ENCODE measurements at places on chromosomes 6 and 20.

DNA sequence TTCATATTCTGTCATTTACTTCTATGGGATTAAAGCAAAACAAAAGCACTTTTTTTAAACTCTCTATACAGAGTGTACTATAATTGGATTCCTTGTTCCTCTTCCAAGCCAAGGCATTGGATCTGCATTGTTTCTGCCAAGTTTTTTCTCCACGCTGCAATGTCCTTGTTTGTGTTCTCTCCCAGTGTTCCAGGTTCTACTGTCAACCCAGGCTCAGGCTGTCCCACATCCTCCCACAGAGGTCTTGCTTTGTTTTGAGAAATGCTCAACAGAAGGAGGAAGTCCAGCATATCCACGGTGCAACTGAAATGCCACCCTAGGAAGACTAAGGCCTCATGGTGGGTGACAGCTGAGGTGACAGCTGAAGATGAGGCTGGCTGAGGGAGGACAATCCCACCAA is 287.1 kb upstream of the PRDM1 start:
- DNase-seq = no peak

DNA sequence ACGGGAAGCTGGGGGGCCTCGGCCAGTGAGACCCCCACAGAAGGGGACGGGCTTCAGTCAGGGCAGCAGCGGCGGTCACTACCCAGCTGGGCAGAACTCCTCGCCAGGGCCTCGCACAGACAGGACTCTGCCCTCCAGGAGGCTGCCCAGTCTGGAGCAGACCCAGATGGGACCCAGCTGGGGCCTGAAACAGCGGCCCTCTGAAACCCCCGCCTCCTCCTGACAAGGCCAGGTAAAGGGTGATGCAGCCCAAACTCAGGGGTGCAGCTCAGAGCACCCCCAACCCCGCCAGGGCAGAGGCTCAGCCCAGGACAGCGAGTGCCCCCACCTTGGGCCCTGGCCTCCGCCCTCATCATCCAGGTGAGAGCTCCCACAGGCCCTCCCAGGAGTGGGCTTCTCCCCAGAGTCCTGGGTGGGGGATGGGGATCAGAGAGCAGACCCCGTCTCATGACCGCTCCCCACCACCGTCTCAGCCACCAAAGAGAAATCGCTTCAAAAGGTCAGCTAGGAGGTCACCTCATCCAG is 2.2 kb downstream of the EEF1A2 start:
- no peak for DNase-seq

GRCh38 chr6:5103250-5103649 is 18.1 kb downstream of the PPP1R3G start:
- DNase-seq = no peak

DNA sequence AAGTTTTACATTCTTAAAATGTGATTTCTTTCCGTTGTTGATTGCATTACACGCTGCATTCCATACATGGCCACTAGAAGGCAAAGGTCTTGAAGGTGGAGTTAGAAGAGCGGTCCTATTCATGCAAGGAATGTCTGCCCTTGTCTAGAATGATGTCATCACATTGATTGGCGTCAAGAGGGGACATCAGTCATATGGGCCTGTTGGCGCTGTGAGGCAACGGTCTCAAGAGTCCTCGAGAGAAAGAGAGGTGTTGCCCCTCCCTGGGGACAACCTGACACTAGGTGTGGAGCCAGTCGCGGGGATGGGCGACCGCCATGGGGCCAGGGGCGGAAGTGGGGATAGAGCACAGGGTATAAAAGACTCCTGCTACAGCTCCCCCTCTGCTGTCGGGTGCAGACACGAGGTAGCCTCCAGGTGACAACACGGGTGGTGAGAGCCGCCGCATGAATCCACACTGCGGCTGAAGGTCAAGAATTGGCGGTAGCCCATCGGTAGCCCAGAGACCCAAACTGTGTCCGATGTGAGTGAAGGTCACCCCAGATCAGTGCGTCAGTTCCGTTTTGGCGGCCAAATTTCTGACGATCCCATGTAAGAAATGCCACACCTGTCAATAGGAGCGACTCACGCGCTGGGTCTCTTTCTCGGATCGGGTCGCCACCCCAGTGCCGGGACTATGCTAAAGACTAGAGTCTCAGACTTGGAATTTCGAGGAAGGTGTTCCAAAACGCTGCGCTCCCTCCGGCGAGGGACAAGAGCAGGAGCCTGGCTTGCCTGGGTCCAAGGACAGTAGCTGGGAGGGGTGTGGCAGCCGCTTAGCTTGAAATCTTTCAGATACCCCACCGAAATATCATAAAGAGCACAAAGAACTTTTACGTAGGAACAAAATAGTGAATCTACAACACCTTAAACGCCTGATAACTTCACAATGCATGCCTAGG is 93.2 kb upstream of the ZNF184 start:
- peak; percentile 26 for DNase-seq

GRCh38 chr6:155224618-155225017 is 39.2 kb upstream of the CLDN20 start:
- peak; percentile 39 for DNase-seq

DNA sequence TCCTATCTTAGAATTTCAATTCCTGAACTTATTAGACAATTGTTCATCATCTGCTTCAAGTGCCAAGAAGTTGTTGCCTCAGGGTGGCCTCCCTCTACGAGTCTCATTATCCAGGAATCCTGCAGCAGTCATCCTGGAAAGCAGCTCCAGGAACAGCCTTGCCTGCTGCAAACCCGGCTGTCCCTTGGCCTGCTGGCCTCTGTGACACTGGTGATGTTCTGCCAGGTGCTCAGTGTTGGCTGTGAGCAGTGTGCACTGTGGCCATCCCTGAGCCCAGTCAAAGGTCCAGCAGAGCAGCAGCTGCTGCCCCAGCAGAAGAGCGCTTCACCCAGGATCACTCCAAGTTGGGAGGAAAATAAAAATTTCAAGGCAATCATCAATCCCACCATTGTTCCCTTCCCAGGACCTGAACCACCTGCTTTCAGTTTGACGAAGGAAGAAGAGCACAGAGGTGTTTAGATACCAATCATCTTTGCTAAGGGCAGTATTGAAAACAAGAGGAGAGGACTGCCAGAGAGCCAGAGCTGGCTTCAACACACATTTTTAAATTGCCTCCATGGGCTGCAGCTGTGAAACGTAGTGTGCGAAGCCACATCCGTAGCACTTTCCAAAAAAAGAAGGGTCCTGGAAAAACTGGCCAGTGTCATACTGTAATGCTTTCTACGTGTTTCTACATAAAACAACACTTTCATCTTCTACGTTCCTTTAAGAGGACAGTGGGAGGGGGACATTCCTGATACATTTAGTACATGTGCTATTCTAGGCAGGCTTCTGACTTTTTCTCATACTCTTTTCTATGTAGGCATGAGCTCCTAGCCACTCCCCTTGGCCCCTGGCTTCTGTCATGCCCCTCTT is 7.2 kb upstream of the FAM50B start:
- DNase-seq = no peak

- peak; percentile 13 for DNase-seq
Measured at GRCh38 chr20:10848810-10849370, 175.1 kb upstream of the JAG1 start.

GRCh38 chr6:100230953-100231316 is 233.8 kb downstream of the SIM1 start:
- DNase-seq = peak; percentile 76

DNA sequence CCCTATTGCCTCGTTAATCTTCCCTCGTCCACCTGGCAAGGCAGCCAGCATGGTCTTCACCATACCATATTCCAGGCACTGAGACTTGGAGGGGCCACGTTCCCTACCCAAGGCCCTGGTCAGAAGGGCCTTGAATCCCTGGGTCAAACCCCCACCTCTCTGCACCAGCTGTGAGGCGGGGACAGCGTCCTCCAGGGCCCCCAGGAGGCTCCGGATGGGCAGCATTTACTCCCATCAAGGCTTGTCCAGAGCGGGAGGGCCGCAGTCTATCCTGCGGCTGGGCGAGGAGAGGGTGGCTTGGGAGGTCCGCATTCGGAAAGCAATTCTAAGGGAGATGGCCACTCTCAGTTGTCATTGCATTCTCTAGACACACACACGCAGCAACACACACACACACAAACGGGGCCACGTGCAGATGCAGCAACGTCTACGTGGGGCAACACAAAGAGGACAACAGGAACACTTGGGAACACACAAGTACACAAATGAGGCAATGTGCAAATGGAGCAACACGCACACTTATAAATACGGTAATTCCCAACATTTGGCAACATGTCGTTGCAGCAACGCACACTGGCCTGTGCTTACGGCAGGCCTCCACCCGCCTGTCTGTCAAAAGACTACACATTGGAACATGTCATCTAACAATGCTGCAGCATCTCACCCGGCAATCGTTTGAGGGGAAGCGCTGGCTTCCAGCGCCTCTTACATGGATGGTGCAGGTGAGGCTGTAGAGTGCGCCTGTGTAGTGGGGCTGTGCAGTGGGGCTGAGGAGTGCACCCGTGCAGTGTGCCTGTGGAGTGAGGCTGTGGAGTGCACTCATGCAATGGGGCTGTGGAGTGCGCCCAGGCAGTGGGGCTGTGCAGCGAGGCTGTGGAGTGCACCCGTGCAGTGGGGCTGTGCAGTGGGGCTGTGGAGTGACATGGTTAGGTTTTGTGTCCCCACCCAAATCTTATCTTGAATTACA is 12.9 kb upstream of the NTSR1 start:
- DNase-seq = no peak

DNA sequence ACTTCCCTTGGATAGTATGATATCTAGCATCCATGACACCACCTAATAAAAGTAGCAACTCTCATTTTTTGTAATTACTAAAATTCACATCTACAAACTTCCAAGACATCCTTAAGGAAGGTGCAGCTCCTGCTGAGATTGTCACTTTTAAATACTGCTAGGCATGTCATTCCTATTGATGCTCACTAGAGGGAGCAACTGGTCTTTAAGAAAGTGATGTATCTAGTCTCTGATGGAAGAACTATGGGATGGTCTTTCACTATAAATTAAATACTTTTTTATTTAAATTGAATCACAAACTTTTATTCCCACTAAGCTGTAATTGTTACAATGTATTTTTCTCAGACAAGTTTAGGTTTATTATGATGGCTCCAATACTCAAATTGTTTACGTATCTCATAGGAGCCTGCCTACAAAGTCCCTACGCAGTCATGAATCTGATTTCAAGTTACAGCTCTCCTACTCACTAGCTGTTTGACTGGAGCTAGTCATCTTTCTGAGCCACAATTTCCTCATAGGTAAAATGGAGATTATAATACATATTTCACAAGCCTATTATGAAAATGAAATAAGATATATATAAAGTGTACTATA is 8.1 kb upstream of the TSPYL1 start:
- DNase-seq = peak; percentile 50

DNA sequence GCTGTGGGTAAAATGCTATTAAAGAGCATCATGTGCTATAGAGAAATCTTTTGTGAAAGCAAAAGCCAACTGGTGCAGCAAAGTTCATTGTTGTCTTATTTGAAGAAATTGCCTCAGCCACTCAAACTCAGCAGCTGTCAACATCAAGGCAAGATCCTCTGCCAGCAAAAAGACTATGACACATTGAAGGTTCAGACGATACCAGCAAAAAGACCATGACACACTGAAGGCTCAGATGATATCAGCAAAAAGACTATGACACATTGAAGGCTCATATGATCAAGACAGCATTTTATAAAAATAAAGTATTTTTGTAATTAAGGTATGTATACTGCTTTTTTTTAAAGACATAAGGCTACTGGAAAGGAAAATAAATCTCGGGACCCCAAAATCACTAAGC is 118.4 kb upstream of the RUNX2 start:
- no peak for DNase-seq

GRCh38 chr6:34324738-34325444 is 67.6 kb downstream of the NUDT3 start:
- DNase-seq = no peak
